Hindlimb muscle (tissue), 1 donor: ENCODE measurements at places on chromosomes 16 and 17.
A peak's percentile ranks its signal among the peaks of the same experiment; 100 is the strongest.

DNA sequence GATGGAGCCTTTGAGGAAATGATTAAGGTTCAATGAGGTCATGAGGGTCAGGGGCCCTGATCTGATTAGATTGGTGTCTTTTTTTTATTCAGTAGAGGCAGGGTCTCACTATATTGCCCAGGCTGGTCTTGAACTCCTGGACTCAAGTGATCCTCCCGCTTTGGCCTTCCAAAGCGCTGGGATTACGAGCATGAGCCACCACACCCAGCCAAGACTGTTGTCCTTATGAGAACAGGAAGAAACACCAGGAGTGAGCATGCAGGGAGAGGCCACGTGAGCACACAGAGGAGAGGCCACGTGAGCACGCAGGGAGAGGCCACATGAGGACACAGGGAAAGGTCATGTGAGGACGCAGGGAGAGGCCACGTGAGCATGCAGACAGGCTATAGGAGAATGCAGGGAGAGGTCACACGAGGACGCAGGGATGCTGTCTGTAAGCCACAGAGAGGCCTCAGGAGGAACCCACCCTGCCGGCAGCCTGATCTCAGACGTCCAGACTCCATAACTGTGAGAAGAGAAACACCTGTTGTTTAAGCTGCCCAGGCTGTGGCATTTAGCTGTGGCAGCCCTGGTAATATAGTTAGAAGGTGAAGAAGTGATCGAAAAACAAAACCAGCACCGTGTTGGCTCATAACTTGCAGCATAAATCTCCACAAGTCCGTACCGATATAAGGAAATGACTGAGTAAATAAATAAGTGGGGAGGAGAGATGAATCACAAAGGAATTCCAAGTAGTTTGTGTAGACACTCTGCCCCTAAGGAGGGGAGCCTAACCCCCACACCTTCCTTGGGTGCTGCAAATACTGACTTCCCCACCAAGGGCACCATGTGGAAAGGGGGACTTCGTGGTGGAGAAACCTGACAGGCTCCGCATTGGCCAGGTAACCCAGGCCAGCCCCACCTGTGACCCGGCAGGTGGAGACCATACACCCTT lies 14.6 kb upstream of the CSNK1D start:
- no peak for DNase-seq

DNA sequence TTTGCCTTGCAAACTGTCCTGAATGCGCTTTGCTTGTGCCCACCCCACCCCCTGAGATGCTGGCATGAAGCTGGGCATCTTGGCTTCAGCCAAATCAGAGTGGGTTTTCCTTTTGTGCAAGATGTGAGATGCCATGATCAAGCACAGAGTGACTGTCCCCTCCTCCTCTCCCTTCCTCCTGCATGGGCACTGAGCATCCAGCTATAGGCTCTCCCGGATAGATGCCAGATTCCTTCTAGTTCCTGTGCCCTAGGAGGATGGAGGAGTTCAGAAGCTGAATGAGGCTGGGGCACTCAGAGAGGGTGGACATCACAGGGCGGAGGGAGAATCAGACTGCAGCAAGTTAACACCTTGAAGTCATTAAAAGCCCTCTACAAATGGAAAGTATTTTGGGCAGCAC lies 384.1 kb upstream of the CCL2 start:
- no peak for DNase-seq

GRCh38 chr16:20803561-20804214 lies 2.6 kb downstream of the ERI2 start:
- no peak for DNase-seq

GRCh38 chr17:57875290-57876022 lies 25.6 kb upstream of the MRPS23 start:
- DNase-seq = peak; percentile 88
